CD8-positive, alpha-beta memory T cell (primary cell): ENCODE measurements at places on chromosomes 1 and 21.
A peak's percentile ranks its signal among the peaks of the same experiment; 100 is the strongest.

DNA sequence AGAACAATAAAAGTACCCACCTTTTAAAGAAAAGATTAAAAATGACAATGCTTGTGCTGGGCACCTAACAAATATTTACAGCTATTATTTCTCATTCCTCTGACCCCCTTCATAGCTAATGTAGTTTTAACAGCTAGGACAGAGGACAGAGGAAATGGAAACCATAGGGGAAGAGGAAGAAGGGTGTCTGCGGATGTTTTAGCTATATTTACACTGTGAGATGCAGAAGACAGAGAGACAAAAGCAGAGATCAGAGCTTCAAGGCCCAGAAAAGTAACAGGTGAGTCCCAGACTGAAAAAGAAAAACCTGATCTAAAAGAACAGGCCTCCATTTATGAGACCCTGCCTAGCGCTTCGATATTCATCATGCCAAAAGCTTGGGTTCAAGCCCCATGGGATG, 72.0 kb downstream of the ZNF281 start:
- H3K27me3 ChIP-seq: no peaks in the 10 kb centered on the region
- H3K4me1 ChIP-seq: peaks cover 18% of the 10 kb centered on the region
- H3K27ac ChIP-seq: no peak overlapping the region
- DNase-seq: no peak
- H3K4me3 ChIP-seq: no peak overlapping the region

DNA sequence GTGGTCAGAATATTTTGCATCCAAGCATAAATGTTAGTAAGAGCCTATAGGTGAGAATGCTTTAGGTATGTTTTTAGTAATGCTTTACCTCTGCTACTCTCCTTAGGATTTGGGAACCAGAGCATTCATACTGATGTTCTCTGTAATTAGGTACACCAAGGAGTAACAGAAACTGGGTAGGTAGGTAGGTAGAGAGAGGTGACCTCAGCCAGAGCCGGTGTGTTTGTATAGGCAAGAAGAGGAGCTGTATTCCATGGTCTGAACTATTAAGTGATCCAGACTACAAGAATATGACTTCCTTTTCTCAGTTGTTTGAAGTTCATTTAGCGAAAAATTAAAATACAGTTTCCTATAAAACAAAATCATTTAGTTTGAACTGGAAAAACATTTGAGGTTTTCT, 108.5 kb downstream of the SDCCAG8 start:
- no peaks in the 10 kb centered on the region for H3K36me3 ChIP-seq
- no peak for DNase-seq
- no peak overlapping the region for H3K4me3 ChIP-seq
- H3K27me3 ChIP-seq: no peaks in the 10 kb centered on the region

GRCh38 chr1:64122588-64122987, 80.8 kb upstream of the UBE2U start:
- DNase-seq: no peak
- no peaks in the 10 kb centered on the region for H3K36me3 ChIP-seq
- H3K4me1 ChIP-seq: no peaks in the 10 kb centered on the region
- no peak overlapping the region for H3K4me3 ChIP-seq
- H3K27ac ChIP-seq: no peak overlapping the region

- no peak for DNase-seq
- H3K4me1 ChIP-seq: peaks cover 37% of the 10 kb centered on the region
- H3K36me3 ChIP-seq: no peaks in the 10 kb centered on the region
- no peaks in the 10 kb centered on the region for H3K27me3 ChIP-seq
- peak overlapping the region; percentile 83 for H3K4me3 ChIP-seq
These were observed 506 bp downstream of the C1orf50 start for GRCh38 chr1:42767510-42768000.

DNA sequence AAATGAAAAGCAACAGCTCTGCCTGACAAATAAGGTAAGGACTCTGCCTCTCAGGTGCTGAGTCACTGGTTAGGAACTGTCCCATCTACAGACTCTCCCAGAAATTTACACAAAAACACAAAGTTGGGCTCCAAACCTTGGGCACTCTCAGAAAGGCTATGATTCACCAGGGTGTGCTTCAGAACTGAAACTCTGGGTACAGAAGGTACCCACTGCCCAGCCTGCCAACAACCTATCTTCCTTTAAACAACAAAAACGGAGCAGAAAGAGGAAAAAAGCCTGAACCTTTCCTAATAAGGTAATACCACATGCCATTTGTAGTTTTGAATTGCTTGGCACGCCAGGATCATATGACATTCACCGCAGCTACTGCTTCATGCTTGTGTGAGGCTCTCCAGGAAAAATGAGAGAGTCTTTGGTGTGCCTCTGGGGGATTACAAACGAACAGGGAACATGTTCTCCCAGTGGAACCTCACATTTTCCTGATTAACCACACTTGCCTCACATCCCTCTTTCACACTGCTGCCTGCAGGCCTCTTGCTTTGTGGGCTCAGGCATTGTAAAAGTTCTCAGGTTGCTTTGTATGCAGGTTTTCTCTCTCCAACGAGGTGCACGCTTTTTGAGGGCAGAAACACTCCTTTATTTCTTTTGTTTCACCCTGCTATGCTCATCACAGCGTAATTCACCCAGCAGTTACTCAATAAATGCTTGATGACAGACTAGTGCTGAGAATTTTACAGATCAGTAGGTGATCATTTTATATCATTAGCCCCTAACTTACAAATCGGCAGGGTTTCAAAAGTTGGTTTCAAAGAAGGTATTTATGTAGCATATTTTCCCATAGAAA, 65.1 kb downstream of the GADD45A start:
- peak overlapping the region; percentile 11 for H3K27ac ChIP-seq
- no peaks in the 10 kb centered on the region for H3K36me3 ChIP-seq
- H3K27me3 ChIP-seq: no peaks in the 10 kb centered on the region
- no peak for DNase-seq
- H3K4me1 ChIP-seq: no peaks in the 10 kb centered on the region
